Fibroblast of the aortic adventitia (primary cell): ENCODE measurements at places on chromosomes 7 and 10.

GRCh38 chr10:101935431-101935830, 91.8 kb upstream of the KCNIP2 start:
- peak; percentile 15 for DNase-seq

DNA sequence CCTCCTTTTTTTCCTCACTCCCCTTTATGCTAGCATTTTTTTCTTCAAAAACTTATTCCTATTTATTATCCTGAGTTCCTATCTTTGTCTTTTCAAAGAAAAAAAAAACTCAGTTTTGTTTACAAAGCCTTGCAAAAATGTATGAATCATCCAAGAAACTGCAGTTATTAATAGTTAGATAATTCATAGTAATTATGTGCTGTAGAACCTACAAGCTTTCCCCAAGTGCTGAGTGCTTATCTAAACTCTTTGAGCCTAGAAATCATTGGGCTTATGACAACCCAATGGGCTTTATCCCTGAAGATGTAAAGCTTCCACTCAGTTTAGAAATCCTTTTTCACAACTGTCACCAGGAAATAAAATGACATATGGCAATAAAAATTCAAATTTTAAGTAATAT, 145.9 kb upstream of the WNT16 start:
- no peak for DNase-seq

DNA sequence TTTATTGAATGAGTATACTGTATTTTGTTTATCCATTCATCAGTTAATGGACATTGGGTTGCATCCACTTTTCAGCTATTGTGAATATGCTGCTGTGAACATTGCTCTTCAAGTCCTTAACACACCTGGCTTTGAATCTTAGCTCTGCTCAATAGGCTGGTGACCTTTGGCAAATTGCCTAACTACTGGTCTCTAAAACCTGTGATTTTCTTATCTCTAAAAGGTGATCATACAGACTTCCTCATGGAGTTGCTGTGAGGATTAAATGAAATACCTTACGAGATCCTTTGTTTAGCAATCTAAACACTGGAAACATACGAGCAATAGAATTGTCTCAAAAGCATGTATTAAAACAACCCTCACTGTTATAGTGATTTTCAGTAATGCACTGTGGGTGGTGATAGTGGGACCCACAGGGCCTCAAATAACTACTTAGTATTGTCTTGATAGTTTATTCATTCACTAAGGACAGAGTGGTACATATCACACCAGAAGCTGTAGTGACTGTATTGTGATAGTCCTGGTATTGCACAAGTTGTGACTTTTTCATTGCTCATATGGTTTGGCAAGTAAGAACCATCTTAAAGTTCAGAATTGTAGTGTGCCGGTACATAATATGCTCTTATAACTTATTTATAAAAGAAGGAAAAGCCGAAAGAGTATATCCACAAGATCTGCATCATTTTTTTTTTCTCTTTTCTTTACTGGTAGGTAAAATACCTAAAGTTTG, 257.6 kb downstream of the EXOC4 start:
- DNase-seq: peak; percentile 10

- DNase-seq: no peak
Measured at GRCh38 chr7:727104-727805, at the start of gene PRKAR1B. Gene PRKAR1B (minus strand): TSS chr7:727281. CDS start chr7:711505, 15,776 bp downstream.

GRCh38 chr7:120989257-120990220, 1.0 kb downstream of the CPED1 start:
- peak; percentile 77 for DNase-seq

DNA sequence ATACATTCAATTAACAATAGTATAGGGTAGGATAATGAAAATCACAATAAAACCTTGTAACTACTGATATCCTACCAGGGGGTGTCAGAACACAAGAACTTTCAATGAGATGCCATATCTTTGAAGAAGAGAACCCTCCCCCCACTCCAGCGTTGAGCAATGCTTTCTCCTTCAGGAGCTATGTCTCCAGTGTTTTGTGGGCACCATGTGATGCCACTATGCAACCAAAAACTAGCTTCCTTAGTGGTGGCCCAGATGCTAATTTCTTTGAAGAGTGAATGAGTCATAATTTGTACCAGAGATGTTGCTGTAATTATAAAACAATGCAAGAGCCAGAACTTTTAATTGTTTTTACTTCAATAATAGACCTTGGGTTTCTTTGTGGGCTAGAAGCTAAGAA, 76.0 kb upstream of the ADO start:
- DNase-seq: no peak

GRCh38 chr10:92011560-92012214, 88.1 kb downstream of the BTAF1 start:
- peak; percentile 50 for DNase-seq

- no peak for DNase-seq
Measured at GRCh38 chr7:15681631-15682030, 4.9 kb downstream of the MEOX2 start.
